ENCODE measurements at places on chromosomes 1 and 21. TPM values are rescaled to one million over a fixed set of nuclear protein-coding genes. Genes with fewer than 3 reads are reported as not detected.

C1QB gene
- total RNA-seq, result not detected

GRCh38 chr1:231187571-231187970 is 25.7 kb downstream of the TRIM67 start:
- DNase-seq, result no peak

DNA sequence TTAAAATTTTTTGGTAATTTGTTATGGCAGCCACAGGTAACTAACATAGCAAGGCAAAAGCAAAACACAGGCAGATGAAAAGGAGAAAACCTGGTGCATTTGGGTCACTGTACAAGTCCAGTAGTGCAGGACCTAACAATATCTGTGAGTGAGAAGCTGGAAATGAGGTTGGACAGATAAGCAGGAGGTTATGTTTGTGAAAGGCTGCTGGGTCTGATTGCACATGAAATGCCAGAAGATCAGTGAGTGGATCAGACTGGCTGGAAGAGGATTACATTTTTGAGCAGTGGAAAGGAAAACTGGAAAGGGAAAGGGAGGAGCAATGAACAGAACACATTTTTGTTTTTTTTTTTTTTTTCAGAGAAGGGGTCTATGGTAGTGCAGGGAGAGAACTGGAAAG is 73.6 kb downstream of the CYYR1 start:
- no peak for DNase-seq

GRCh38 chr1:245458234-245458633 is 303.4 kb downstream of the KIF26B start:
- no peak for DNase-seq

- no peak for DNase-seq
Measured at GRCh38 chr1:204188959-204189639, 7.2 kb downstream of the KISS1 start.

- DNase-seq, result no peak
Measured at GRCh38 chr1:118992868-118993699, 4.9 kb upstream of the TBX15 start.

Data from mesothelial cell of epicardium (in vitro differentiated cells).